ENCODE measurements at places on chromosomes 11 and 22. TPM values are rescaled to one million over a fixed set of nuclear protein-coding genes. Genes with fewer than 3 reads are reported as not detected.

OR4A15 gene
- total RNA-seq: not detected

TSSK2 gene
- total RNA-seq: not detected

RCE1 gene
- 47.7 TPM for total RNA-seq

SPON1 gene
- not detected for total RNA-seq

OR51A2 gene
- not detected for total RNA-seq

OVCH2 gene
- total RNA-seq: not detected

Data from A549 treated with CpdA at 1 μM for 4 hours (cell line).